ENCODE measurements at places on chromosomes 2 and 18.

GRCh38 chr2:149562324-149562723 is 25.3 kb downstream of the MMADHC start:
- no peak for DNase-seq

DNA sequence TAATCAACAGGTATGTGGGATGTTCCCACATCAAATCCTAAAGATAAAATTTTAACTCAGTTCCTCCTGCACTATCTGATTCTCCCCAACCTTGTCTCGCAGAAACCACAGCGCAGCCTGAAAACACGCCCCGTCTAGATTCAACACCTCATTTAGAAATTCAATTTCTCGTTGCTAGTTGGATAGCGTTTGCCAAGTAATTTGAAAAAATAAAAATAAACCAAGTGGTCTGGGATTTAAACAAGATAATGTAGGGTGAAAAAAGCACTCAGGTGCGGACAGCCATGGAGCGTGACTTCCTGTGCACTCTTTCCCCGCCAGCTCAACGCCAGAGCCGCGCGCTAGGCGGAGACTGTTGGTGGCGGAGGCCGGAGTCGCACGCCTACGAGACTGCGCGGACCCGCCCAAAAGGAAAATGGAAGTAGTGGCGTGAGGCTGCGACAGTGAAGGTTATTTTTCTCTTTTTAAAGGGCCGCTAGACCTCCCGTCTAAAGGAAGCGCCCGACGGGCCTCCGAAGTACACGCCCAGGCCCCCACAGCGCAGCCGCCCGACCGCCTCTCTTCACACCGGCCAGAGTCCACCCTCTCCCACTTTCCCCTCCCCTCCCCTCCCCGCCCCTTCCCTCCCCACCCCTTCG is 615 bp upstream of the CCNT2 start:
- DNase-seq, result no peak

- no peak for DNase-seq
Observed at GRCh38 chr2:234730066-234730640, 221.7 kb upstream of the SH3BP4 start.

GRCh38 chr2:172179045-172179701 is 76.5 kb upstream of the DLX2 start:
- DNase-seq, result no peak

DNA sequence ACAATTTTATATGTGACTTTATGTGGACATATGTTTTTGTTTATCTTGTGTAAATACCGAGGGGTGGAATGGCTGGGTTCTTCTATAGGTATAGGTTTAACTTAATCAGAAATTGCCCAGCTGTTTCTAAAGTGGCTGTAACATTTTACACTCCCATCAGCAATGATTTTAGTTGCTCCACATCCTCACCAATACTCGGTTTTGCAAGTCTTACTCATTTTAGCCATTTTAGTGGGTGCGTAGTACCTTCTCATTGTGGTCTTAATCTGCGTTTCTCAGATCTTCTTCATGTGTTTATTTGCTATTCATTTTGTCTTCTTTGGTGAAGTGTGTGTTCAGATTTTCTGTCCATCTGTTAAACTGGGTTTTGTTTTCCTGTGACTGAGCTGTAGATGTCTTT is 95.4 kb upstream of the BCL2L11 start:
- no peak for DNase-seq

DNA sequence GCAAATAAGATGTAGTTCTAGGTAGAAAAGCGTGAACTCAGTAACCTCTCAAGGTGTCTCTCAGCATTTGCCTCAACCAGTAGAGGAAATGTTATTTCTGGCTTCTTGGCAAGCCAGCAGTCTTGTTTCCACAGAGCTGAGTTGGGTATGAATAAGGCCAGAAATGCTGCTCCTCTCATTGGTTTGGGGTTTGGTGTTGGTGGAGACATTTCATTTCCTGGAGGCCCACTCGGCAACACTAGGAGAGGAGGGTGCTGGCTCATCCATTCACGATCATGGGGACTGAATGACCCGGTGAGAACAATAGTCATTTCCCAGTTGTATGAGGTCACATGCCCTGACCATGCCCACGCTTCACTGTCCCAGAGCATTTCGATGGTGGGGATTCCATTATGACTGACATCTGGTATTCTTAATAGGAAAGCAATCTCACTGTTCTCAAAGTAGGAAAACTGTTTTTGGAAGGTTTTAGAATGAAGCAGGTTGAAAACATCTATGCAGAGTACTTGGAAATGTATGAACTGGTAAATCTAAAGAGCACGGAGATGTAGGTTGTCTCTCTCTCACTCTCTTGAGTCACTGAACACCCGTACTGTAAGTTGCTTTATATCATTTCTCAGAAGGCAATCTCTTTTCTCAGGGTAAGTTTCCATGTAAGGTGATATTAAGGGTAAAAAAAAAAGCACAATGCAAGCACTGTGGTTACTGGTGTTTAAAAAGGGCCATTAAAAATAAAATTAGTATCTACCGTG is 37.1 kb upstream of the CTLA4 start:
- peak; percentile 70 for DNase-seq

GRCh38 chr2:54613794-54614257 is 109.6 kb upstream of the EML6 start:
- DNase-seq, result no peak

DNA sequence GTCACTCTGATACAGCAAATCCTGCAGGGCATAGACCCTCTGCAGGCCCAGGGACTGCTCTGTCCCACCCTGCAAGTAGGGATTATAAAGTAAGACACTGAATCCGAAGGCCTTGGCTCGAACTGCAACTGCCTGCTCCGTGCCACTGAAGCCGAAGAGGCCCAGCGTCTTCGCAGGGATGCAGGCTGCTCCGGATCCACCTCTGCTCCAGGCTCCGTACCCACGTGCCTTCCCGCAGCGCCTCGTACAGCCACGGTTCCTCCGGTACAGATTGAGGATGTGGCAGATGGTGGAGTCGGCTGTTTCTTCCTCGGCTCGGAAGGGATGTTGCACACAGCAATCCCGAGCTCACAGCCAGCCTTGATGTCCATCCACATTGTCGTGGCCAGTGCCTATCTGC is 160.4 kb upstream of the LHCGR start:
- no peak for DNase-seq

- DNase-seq, result no peak
Observed at GRCh38 chr2:19352946-19353720, 5.3 kb downstream of the OSR1 start.

DNA sequence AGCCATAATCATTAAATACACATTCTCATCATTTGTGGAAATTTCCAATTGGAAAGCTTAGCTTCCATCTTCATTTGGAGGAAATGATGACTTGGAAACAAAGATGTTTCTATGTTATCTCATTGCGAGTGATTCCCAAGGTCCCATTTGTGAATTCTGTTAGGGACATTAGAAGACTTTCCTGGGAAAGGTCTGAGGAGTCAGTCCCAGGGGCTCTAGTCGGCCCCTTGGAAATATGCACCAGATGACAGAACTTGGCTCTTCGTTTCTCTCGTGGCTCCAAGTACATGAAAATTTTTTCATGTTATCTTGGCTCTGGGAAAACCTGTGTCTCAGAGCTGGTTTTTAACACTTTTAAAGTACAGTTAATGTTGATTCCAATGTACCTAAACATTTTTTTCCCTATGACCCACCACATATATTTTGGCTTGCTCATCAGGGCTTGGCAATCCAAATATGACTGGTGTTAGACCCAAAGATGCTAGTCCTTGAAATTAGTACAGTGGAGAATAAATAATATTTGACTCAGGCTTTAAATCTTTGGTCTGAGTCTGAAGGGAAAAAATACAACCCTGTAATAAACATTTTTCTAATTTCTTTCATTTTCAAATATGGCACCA is 15.4 kb upstream of the CAVIN2 start:
- no peak for DNase-seq

- no peak for DNase-seq
Observed at GRCh38 chr18:47794725-47795433, 135.6 kb downstream of the SMAD2 start.

DNA sequence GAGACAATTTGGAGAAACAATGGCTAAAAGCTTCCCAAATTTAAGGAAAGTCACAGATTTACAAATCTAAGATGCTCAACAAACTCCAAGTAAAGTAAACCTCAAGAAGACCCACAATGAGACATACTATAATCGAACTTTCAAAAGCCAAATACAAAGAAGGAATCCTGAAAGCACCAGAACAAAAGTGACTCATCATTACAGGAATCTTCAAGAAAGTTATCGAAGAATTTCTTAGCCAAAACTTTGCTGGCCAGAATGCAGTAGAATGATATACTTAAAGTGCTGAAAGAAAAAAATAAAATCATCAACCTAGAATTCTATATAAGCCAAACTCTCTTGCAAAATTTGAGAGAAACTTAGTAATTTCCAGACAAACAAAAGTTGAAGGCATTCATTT is 106.5 kb upstream of the TMEM200C start:
- no peak for DNase-seq

DNA sequence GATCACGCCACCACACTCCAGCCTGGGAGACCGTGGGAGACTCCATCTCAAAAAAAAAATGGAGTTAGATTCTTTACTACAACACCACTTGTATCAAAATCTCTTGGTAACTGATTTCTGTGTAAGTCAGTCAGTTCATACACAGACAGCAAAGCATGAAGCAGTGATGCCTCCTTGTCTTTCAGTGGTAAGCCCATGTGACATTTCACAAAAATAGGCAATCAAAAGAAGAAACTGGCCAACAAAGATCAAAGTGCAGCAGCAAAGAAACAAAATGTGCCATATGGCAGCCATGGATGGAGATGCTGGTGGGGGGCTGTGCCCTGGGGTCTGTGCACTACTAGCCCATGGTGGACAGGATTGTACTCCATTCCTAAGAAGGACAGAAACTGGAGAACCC is 6.7 kb upstream of the RAB12 start:
- no peak for DNase-seq

DNA sequence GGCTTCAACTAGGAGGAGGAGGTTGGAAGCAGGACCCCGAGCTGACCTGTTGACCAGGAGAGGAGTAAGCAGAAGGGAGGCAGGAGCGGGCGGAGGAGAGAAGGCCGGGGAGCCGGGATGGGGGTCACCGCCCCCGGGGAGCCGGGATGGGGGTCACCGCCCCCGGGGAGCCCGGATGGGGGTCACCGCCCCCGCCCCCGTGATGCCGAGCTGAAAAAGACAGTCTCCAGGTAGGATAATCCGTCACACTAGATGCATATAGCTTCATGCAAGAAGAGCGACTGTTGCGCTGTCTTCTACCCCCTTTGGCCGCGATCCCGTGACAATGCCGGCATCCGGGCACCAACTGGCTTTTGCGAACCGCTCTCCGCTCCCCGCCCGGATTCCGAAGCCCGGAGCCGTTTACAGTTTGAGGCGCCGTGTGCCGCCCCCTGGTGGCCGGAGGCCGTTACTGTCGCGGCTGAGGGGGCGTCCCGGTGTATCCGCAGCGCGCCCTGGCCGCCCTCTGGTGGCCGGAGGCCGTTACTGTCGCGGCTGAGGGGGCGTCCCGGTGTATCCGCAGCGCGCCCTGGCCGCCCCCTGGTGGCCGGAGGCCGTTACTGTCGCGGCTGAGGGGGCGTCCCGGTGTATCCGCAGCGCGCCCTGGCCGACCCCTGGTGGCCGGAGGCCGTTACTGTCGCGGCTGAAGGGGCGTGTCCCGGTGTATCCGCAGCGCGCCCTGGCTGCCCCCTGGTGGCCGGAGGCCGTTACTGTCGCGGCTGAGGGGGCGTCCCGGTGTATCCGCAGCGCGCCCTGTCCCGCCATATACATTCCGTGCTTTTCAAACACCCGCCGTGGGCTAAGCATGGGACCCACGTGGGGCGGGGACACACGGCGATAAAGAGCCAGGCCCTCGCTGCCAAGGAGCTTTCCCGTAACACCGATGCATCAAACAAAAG is 89.6 kb downstream of the ACTR3 start:
- peak; percentile 76 for DNase-seq

- DNase-seq, result no peak
Observed at GRCh38 chr2:219531639-219532377, 11.8 kb downstream of the CHPF start.

GRCh38 chr2:22600156-22600555 is 784.8 kb upstream of the KLHL29 start:
- no peak for DNase-seq

GRCh38 chr2:223591596-223591995 is 10.6 kb downstream of the SCG2 start:
- no peak for DNase-seq

- no peak for DNase-seq
Observed at GRCh38 chr2:208069186-208069585, 43.9 kb upstream of the PLEKHM3 start.

DNA sequence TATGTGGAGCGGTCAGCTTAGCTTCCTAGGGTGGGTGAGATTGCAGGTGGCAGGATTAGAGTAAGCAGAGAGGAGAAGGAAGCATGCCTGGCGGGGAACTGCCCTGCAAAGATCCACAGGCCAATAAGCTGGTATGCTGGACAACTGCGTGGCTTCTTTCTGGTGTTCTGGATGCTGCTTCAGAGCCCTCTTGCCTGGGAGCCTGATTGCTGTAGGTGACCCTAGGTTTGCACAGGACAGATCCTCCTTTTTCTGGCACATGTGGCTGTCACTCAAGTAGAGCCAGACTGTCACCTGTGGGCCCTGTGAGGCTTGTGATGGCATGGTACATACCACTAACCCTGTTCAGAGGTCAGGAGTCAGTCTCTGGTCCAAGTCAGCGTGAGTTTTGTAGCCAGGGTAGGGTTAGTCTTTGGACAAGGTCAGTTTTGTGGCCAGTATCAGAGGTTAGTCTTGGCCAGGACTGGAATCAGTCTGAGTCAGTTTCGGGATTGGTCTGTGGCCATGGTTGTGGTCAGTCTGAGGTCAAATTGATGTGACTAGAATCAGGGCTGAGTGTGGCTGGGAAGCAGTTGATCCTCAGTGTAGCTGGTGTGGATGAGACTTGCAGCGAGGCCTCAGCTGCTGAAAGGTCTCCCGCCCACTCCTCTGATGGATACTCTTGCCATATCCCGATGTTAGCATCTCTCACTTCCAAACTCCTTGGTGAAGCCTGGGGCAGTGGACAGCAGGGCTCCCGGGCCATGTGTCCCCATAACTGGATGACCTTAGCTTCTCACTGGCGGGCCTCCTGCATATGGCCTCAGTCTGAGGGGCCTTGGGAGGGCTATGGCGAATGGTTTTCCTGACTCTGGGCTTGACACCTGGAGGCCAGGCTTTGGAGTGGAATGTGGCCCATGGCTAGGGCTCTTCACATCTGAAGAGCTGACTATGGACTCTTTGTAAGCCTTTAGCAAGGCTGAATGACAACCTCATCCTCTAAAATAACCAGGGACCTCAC is 260.5 kb downstream of the DYSF start:
- no peak for DNase-seq

GRCh38 chr2:11033114-11033513 is 121.4 kb downstream of the KCNF1 start:
- DNase-seq, result no peak

Data from stimulated activated CD4-positive, alpha-beta T cell treated with anti-CD3 and anti-CD28 coated beads, TNF-alpha, amount 100 ng/mL, for 24 hours (primary cell).